Amniotic stem cell (primary cell): ENCODE measurements at places on chromosomes 6 and 20.

DNA sequence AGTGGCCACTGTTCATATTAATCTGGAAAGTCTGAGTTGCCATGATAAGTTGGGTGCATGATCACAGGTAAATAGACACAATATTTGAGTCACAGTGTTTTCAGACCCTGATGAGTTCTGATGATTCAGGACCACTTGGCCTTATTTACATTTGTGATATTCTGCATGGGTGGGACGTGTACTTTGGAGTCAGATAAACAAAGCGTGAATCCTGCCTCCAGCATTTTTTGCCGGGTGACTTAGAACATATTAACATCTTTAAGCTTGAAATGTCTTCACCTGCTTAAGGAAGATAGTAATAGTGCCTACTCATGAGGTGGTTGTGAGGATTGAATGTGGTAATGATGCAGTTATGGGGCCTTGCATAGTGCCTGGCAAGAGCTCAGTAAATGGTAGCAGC is 995.1 kb downstream of the KIF16B start:
- no peak for DNase-seq

DNA sequence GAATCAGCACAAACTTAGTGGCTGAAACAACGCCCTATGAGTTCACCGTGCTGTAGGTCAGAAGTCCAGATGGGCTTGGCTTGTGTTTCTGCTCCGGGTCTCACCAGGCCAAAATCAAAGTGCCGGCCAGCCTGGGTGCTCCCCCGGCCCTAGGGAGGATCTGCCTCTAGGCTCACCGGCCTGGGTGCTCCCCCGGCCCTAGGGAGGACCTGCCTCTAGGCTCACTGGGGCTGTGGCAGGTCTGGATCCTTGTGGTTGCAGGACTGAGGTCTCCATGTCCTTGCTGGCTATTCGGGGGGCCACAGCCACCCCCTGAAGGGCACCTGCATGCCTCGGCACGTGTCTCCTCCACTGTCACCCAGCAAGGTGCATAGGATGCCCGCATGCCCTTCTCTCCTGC is 216.3 kb downstream of the TAF4 start:
- DNase-seq: no peak

DNA sequence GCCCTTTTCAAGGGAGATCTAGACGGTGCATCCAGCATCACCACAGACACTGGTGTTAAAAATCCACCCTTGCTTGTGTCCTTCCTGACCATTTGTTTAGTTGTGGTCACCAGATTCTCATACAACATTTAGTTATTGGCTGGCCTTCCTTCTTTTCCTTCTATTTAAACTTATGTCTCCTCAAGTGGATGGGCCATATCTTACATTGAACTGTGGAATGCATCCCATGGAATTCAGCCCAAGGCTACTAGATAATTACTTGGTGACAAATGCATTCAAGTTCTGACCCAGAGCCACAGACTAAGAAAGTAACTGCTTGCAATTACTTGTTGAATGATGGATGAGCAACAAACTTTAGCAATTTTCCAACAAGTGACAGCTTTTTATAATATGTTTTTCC is 198.9 kb upstream of the SSTR4 start:
- peak; percentile 26 for DNase-seq

GRCh38 chr6:6661684-6662083 is 73.2 kb downstream of the LY86 start:
- DNase-seq: no peak

DNA sequence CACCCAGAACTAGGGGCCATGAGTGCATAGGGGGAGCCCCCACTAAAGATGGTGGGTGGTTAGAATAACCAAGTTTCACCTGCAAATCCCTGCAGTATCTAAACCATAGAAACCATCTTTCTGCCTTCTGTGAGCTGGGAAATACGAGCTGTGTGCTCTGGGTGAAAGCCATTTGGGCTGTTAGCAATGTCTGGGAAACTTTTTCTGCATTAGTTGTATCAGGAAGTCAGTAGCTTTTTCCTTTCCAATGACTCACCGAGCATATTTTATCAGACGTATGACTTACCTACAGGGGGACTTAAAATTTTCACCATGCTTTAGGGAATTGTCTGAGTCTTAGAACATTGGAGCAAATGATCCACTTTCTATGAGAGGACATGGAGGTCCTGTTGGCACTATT is 584.0 kb downstream of the QKI start:
- no peak for DNase-seq

GRCh38 chr6:9520417-9521151 is 894.3 kb downstream of the TFAP2A start:
- no peak for DNase-seq

DNA sequence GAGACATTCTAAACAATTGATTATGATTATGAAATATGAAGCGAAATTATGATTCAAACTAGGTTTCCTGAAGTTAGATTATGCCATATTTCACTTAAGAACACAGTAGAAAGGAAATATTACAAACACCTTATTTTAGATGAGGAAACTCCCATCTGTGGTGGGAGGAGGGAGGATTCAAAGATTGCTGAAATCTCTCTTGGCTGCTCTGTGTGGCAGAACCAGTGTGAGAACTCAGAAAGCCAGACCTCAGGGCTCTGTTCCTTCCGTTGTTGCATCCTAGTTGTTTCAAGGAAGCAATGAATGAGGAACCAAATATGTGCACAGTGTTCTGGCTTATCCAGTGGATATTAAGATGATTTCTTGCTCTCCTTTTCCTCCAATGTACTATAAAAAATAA is 2.1 kb downstream of the TAAR5 start:
- DNase-seq: no peak

- DNase-seq: no peak
These were observed 74.6 kb upstream of the XRN2 start for GRCh38 chr20:21228511-21228910.

DNA sequence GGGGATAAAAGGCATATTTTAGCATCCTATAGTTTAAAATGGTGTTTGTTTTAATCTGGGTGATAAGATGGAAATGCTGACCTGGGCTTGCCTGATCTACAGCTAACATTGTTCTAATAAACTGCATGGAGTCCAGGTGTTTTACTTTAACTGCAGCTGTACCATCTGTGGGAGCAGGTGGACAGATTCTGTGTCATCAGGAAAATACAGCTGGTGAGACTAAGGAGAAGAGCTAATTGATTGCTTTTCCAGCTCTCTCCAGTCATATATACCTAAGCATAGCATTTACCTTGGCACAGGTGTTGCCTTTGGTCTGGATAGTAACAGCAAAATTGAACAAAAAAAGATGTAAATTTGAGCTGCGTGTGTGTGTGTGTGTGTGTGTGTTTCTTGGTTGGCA is 31.6 kb downstream of the CBFA2T2 start:
- DNase-seq: no peak

GRCh38 chr6:89707766-89708165 is 69.2 kb upstream of the LYRM2 start:
- no peak for DNase-seq

GRCh38 chr20:34980543-34981233 is 25.0 kb downstream of the MYH7B start:
- no peak for DNase-seq

DNA sequence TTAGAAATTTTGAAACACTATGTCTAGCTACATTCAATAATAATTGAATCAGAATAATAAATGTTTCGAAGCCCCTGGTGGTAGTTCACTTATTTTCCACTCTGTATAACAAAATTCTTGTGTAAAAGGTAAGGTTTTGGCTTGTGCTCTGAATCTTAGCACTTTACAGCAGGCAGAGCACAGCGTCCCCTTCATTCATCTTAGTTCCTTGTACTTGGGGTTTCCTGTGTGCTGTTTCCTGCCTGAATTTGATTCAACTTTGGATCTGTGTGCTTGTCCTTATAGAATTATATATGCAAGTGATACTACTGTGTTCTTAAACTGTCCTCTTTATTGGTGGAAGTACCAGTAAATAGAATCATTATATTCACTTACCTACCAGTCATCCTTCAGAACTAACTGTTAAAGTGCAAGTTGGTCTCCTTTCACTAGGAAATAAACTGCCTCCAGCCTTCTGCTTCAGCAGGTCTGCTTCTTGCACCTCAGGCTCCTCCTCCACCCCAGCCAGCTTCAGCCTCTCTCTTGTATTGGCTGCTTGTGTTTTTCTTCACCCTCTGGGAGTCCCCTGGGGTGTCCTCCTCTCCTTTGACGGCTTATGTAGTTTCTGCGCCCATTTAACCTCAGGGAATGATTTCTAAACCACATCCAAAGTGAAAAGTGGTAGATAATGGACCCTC is 28.8 kb upstream of the TULP4 start:
- DNase-seq: no peak

DNA sequence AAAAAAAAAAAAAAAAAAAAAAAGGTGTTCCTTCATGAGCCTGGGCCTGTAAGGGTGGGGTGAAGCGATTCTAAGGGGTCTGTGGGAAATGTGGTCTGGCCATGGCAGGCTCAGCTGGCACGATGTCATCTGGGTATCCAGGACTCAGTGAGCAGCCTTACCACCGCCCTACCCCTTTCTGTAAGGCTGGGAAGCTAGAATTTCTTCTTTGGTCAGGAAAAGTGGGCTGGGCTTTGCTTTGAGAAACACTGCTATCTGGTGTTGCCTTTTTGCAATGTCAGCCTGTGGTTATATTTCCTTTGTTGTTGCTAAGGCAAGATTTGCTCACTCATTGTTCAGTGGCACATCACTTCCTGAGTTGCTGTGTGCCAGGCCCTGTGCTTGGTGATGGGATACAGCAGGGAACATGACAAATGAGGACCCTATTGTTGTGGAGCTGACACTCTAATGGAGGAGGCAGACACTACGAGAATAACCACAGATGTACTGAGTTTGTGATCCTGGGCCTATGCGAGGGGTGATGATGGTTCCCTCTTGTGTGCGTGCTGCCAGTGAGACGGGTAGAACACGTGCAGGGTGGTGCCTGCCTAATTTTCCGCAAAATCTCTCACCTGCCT is 45.9 kb upstream of the ZNFX1 start:
- peak; percentile 74 for DNase-seq

DNA sequence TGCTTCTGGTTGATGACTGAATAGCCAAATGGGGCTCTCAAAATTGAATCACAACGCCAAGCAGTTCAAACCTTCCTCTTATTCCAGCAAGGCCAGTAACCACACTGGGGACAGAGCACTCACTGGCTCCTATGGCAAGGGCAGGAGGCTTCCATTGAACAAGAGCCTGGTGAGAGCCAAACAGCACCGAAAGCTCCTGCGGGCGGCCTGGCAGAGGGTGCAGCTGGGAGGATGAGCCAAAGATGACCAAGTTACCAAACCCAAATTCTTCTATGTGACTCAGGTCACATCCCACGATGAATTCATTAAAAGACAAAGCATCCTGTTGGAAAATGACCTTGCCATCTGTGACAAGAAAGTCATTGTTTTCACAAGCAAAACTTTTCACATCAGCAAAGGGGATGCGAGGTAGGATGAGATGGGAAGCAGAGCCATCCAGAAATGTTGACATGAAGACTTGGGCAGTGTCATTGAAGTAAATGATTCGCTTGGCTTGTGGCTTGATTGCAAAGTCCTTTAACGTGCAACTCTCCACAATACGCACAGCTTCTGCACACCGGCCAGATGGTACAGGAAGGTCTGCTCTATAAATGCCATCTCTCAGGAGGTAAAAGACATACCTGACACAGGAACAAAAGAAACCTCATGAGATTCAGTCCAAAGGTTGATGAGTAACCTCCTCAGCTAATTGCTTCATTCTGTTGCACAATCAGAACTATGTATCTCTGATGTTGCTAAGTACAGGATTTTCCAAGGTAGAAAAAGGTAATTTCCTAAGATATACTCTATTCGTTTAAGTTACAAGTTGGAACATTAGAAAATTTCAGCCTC is 36.3 kb downstream of the ROS1 start:
- no peak for DNase-seq

DNA sequence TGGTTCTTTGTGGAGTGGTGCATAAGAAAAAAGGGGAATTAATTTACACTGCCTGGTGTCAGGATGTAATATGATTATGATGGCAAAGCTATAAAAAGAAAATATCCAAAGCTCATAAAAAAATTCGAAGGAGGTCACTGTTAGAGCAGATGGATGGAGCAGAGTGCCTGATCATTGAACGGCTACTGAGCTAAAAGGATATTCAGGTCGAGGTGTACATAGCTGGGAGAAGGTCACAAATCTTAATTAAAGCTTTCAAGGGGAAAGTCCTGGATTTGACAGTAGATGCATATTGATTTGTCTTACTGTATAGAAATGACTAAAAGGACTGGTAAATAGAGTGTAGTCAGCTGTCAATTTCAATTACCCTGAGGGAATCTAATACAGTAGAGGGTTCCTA is 84.4 kb downstream of the PKIB start:
- DNase-seq: no peak

GRCh38 chr6:167552961-167553735 is 228.3 kb downstream of the TTLL2 start:
- DNase-seq: no peak

DNA sequence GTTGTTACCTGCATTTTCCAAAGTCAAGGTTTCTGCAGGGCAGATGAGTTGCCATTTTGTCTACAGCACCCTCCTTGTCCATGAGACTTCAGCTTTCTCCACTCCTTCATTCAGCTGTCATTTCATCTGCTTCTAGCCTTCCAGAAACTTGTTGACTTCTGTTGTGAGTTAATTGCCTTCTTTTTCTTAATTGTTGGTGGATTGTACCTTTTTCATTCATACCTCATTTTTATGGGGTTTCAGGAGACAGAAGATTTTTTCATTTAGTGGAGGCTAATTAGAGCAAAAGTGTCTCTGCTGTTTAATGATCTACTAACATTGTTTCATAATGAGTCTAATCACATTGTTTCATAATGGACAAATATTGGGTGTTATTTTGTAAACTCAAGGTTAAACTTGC is 7.5 kb upstream of the SUMO4 start:
- DNase-seq: no peak

DNA sequence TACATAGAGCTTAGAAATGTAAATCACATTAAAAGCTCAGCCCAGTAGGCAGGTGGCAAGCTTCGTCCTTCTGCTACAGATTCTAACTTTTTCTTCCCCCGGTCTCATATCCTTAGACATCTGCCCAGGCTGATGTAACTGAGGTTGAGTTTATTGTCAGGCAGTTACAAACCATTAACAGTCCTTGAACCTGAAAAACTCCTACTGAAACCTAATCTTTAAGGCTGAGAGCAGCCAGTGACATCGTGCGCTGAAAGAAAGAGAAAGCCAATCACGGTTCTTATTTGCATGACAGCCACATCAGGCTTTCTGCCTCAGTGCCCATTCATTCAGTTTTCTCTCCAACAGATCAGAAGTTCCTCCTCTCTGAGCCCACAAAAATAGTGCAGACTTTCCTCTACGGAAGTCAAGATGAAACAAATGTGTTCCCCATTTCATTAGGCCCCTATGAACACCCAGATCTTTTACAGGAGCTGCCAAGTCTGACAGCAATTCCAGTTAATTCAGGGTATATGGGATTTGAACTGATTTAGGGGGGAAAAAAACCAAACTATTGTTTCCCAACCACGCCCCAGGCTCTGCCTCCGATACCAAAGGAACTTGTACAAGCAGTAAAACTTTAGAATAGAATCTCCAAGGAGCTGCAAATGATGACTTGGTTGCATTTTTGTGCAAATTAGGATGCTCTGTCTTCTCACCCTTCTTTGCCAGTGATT is at the start of gene NHSL1:
NHSL1 (minus strand) TSS at position 192 of the 716 bp plus-strand sequence. CDS start 204 bp downstream, outside the sequence.
- no peak for DNase-seq

- no peak for DNase-seq
These were observed 19.5 kb upstream of the GMDS start for GRCh38 chr6:2264932-2265331.

- no peak for DNase-seq
These were observed 69.4 kb downstream of the CDH4 start for GRCh38 chr20:61321481-61321880.
